ENCODE measurements at places on chromosomes 6 and 20.

DNA sequence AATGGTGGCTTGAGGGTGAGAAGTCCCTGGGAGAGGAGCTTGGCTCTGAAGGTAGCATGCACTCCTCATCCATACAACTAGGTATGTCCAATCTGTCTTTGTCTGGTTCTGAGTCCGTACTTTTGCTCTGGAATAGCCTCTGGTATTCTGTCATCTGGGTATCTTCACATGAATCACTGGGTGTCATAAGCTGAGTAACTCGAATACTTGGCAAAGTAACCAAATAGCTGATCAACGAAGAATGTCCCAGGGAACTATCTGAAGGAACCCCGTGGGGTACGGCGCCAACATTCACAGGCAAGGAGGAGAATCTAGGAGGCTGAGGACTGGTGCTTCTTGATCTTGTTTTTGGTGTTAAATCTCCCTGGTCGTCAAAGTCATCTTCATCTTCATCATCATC, 184.8 kb downstream of the HIVEP2 start:
- DNase-seq, result no peak

- DNase-seq, result no peak
These were observed 85.0 kb downstream of the NFATC2 start for GRCh38 chr20:51457533-51457932.

DNA sequence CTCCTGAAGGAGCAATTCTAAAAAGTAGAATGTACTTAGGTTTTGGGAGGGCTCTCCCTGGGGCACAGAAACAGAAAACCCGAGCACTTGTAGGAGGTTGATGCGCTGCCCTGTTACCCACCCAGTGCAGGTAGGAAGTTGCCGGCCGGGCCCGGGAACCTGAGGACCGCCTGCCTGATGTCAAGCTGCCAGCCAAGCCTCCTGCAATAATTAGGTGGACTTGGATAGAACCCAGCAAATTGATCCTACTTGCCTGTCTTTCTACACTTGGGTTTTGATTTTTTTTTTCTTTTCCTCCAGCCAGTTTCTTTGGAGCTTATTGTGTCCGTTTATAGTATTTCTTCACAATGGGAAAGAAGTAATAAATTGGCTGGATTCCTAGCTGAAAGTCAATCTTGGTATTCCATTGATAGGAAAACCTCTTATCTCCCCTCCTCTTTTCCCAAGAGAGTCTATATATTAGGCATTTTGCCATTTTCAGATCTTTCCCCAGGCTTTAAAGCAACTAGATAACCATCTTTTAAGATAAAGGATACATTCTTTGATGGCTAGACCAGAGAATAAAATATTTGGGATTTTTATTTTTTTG, 78.3 kb upstream of the FYN start:
- DNase-seq, result no peak

DNA sequence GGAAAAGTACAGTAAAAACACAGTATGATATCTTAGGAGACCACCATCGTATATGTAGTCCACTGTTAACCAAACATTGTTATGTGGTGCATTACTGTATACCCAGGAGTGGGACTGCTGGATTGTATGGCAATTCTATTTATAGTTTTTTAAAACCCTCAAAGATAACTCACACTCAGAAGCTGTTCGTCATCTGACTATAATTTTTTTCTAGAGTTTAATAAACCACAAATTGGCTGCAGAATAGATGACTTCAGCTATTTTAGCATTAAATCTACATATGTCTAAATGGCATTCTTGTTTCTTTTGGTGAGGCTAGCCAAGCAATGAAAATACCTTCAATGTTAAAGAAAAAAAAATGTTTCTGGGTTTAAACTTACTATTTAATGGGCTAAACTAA, 134.2 kb upstream of the BMP5 start:
- no peak for DNase-seq

DNA sequence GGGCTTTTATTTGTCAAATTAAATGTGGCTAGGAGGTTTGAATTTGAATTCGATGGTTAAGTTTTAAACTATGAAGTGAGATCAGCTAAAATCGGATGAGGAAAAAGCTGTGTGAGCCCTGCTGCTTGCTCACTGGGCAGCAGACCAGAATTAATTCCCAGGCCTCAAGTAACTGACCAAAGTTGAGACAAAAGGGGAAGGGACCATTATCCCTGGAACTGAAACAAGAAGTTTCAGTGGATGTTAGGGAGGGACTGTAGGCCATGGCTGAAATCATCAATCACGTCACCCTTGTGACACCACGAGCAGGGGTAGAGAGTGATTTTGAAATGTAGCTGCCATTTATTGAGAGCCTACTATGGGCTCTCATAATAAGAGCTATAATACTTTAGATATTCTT, 7.0 kb upstream of the PRSS35 start:
- DNase-seq, result no peak

GRCh38 chr20:54267483-54268003, 59.7 kb downstream of the PFDN4 start:
- no peak for DNase-seq

GRCh38 chr6:16316741-16317251, 78.4 kb downstream of the GMPR start:
- DNase-seq, result no peak

DNA sequence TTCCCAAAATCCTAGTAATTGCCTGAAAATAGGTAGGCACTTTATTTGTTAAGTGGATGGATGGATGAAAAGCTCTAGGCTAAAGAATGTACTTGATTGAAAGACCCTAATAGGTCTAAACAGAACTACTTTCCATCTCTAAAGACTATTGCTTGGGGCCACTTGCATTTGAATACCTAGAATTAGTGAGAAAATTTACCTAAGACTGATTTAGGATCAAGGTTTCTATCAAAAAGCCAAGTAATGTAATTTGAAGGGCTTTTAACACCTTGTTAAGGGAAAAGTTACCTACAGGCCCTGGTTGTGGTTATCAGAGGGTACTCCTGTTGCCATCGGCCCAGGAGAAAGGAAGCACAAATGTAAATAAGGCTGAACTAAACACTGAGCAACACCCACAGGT, 580.7 kb downstream of the LMBRD1 start:
- no peak for DNase-seq

GRCh38 chr6:148021165-148021564, 321.5 kb upstream of the SASH1 start:
- DNase-seq, result no peak

DNA sequence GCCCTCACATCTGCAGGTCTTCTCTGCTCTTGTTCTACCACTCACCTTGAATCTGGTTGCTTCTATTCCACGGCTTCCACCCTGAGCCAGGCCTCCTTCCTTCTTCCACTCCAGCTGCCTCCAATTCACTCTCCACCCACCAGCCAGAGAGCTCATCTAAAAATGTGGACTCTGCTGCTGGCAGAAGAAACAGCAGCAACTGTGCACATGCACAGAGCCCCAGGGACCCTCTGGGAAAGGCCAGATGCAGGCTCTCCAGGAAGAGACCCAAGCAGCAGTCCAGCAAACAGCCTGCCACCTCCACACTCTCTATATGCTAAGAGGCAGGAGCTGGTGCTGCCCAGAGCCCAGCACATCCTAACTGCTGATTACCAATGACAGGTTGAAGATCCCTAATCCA, 162.6 kb upstream of the TOP1 start:
- DNase-seq, result no peak

GRCh38 chr20:7362601-7363000, 577.7 kb downstream of the HAO1 start:
- DNase-seq, result no peak

- no peak for DNase-seq
These were observed 117.2 kb downstream of the SOBP start for GRCh38 chr6:107607116-107607515.

DNA sequence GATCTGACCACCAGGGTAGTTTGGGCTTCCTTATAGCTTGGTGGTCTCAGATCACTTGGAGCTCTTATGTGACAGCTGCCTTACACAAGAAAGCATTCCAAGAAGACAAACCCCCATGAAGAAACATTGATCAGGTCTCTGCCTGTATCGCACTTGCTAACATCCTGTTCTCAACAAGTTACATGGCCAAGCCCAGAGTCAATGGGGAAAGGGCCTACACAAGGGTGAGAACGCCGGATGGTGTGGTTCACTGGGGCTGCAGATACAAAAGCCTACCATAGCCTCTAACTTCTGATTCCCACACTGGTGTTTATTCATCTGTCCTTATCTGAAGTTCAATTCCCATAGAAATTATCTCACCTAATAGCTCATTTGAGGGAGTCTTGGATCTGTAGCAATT, 235.5 kb downstream of the SYNDIG1 start:
- DNase-seq, result no peak

GRCh38 chr20:47620808-47621805, 119.4 kb downstream of the NCOA3 start:
- no peak for DNase-seq

DNA sequence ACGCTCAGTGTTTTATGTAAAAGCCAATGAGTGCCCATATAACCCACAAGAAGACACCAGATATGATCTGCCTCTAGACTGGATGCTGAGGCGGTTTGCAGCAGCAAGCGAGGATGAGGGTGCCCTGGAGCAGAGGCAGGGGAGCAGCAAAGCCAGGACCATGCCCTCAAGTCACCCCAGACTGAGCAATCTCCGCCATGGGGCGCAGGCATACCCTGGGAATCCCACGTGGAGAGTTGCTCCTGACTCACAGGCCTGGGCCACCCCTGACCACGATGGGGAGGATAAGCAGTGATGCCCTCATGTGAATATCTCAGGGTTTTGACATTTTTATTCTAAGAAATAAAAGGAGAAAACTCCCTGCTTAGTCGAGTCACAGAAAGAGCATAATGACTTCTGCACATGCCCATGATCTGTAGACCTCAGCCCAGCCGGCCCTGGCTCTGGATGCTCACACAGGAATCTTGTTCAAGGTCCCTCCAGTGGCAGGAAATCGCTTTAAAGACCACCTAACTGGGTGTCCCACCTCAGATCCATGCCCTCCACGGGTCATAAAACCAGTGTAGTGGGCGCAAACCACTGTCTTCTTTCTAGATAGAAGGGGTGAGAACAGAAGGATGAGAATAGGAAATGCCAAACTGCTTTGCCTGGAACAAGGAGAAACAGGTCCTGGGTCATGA, 138.3 kb upstream of the SNX9 start:
- DNase-seq, result no peak

DNA sequence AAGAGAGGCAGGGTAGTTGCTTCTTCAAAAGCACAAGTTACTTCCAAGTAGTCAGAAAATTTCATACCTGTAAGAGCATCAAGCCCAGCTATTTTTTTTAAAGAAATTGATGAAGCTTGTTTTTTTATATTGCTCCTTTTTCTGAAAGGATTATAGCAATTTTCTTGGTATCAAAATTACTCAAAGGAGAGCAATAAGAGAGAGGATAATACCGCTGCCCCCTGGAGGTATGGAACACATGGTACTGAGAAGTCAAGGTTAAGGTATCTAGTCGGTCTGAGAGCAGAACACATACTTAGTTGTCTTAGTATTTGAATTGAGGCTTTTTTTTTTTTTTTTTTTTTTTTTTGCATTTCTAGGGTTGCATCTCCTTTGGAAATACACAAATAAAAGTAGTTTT, 59.4 kb downstream of the ADGRF5 start:
- DNase-seq, result no peak

- no peak for DNase-seq
These were observed 350 bp downstream of the HELZ2 start for GRCh38 chr20:63573647-63574131.

- DNase-seq, result no peak
These were observed 10.0 kb downstream of the REV3L start for GRCh38 chr6:111472933-111473435.

- DNase-seq, result no peak
These were observed 83.6 kb upstream of the RBM24 start for GRCh38 chr6:17197607-17198006.

DNA sequence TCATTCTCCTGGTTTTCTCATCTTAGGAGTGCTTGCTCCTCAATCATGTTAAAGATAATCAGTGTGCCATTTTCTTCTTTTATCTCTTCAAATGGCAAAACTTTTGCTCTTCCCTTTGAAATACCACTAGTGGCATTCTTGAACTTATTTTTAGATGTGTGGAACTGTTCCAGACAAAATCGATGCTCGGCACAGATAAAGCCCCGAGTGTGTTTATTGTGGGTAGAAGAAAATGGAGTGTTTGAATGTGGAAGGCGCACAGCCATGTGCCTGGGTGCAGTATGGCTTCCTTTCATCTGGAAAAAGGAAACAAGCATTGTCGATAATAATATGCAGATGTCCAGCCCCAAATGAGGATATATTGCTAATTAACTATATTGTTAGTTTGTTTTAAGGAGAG, 42.4 kb downstream of the ISM1 start:
- no peak for DNase-seq

- DNase-seq, result no peak
These were observed 107.7 kb upstream of the RALGAPA2 start for GRCh38 chr20:20820104-20820503.

GRCh38 chr6:153117986-153118879, 12.8 kb downstream of the RGS17 start:
- DNase-seq, result no peak

GRCh38 chr6:121544691-121545090, 109.2 kb downstream of the GJA1 start:
- DNase-seq, result no peak

DNA sequence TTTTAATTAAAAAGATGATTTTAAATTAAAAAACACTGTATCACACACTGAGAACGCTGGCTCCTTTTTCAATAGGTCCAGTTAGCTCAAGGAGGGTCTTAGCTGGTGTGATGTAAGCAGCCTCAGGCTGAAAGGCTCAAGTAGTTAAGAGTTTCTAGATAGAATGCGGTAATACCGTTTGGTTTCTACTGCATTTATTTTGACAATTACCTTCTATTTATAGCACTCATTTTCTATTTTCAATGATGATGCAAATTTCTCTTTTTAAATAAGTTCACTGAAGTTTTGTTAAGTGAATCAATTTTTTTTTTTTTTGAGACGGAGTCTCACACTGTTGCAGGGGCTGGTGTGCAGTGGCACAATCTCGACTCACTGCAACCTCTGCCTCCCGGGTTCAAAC, 87.1 kb downstream of the PREX1 start:
- no peak for DNase-seq

GRCh38 chr20:44143936-44144335, 43.1 kb downstream of the JPH2 start:
- DNase-seq, result no peak

- no peak for DNase-seq
These were observed 52.0 kb upstream of the KLHL31 start for GRCh38 chr6:53717566-53717965.

GRCh38 chr20:6921717-6922386, 154.4 kb downstream of the BMP2 start:
- DNase-seq, result no peak

GRCh38 chr6:36386495-36387439, 702 bp downstream of the ETV7 start:
- DNase-seq, result no peak

- no peak for DNase-seq
These were observed 57.6 kb upstream of the JAG1 start for GRCh38 chr20:10731190-10731965.

GRCh38 chr6:42766163-42766670, 15.6 kb upstream of the BICRAL start:
- DNase-seq, result no peak

GRCh38 chr6:30006170-30007131, 54.6 kb upstream of the POLR1H start:
- no peak for DNase-seq

- no peak for DNase-seq
These were observed 145.9 kb downstream of the CDC5L start for GRCh38 chr6:44533421-44533820.

GRCh38 chr20:50649590-50649989, 41.8 kb downstream of the RIPOR3 start:
- no peak for DNase-seq

GRCh38 chr6:138953451-138953850, 34.6 kb downstream of the REPS1 start:
- DNase-seq, result no peak

Data from stimulated activated CD8-positive, alpha-beta memory T cell treated with anti-CD3 and anti-CD28 coated beads, Interleukin-7, amount 100 ng/mL, for 1 hour (primary cell).